ENCODE measurements at places on chromosomes 12 and 14.

DNA sequence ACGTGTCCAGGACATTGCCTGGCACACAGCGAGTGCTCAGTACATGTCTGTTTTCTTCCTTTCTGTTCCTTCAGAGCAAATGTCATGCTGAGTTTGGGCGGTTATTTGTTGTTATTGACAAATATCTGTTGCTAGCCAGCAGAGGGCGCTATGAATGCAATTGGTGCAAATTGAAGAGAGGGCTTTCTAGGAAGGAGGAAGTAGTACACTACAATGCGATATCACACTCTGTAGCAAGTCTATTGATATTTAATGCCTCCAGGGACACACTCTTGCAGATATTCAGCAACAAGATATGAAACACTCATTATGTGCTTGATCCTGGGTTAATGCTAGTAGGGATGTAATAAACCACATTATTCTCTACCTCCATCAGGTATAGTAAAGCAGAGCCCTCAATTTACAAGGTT, 267.3 kb upstream of the SRRM4 start:
- no peak for DNase-seq

GRCh38 chr14:64184103-64184729, 110.0 kb downstream of the ESR2 start:
- DNase-seq = no peak

- no peak for DNase-seq
These were observed 103.9 kb downstream of the ARID2 start for GRCh38 chr12:45833401-45833800.

- no peak for DNase-seq
These were observed 553 bp downstream of the CNPY2 start for GRCh38 chr12:56315249-56315621.

- no peak for DNase-seq
These were observed 88.0 kb upstream of the MBIP start for GRCh38 chr14:36408388-36408787.

- no peak for DNase-seq
These were observed 53.3 kb downstream of the BMAL2 start for GRCh38 chr12:27385766-27386564.

Measured in AG09309 (cell line).